ELR (cell line): ENCODE measurements at places on chromosomes 4 and X.
A peak's percentile ranks its signal among the peaks of the same experiment; 100 is the strongest.

- no peak for DNase-seq
Observed at GRCh38 chrX:19863212-19863856, 24.1 kb downstream of the SH3KBP1 start.

DNA sequence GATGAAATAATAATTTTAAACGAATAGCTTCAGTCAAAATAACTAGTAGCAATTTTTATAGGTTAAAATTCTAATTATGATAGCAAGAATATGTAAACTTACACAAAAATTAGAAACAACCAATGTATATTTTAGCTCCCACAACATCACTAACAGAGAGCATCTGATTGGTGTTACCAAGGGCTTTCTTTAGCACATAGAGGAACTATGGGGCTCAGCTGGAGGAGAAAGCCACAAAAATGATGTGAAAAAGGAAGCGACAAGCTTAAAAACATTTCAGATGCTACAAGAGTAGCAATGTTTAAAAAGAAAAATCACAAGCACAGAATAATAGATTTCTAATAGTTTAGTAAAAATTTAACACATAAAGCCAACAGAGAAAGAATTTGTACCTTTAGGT, 56.3 kb downstream of the ATP8A1 start:
- DNase-seq = no peak

DNA sequence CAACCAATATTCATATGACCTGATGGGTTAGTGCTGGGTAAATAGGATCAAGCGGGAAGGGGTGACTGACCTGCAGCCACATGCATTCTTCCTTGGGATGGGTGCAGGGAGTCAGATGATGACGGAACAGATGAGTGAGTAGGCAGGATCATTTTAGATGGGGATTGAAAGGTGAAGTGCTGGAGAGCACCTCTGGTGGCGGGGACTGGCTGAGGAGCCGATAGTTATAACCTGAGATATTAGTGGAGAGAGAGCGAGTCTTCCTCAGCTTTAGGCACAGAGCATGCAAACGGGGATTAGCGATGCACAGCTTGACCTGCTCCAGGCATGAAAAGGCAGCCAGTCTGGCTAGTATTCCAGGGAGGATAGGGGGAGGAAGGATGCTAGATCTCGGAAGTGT, 99.1 kb downstream of the AFF1 start:
- no peak for DNase-seq

- DNase-seq = peak; percentile 25
Observed at GRCh38 chrX:24357106-24357505, 3.3 kb upstream of the SUPT20HL1 start.

GRCh38 chrX:138020941-138021340, 455.0 kb downstream of the ZIC3 start:
- no peak for DNase-seq

DNA sequence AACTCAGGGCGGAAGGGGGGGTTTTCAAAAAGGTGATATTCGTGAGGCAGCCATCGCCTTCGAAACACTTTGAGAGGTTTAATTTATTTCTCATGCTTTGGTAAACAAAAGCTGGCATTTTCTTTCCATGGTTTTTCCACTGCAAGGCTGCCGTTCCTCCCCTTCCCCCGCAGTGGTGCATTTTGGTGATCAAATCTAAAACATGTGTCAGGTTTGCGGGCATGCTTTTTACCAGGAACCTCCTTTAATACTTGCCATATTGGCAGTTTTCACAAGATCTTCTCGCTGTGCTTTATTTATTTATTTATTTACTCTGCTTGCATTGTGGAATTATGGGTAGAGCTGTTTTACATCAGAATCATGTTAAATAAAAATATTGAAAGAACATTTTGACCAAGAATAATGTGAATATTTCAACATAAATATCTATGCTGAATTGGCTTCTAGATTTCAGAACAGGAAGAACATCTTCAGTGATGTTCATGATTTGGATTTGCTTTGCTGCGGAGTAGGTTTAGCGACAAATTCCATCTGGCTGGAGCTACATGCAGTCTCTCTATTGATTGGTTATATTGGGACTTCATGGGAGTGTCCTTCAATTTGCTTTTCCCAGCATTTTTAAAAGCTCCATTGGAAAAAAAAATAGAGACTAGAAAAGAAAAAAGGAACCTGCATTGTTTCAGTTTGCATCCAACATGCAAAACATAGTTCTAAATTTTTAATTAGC, 54.4 kb downstream of the STOX2 start:
- no peak for DNase-seq

DNA sequence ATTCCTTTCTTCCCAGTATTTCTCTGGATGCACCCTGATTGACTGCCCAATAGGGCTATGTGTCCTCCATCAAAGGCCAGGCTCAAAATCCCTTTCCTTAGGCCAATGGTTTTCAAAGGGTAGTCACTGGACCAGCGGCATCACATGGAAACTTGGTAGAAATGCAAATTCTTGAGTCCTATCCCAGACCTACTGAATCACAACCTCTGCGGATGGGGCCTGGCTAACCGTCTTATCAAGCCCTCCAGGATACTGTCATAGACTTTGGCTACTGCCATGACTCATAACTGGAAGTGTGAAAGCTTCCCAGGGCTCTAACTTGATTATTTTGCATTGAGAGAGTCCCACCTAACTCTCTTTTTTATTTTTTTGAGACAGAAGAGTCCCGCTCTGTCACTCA, 71.9 kb upstream of the TFDP3 start:
- DNase-seq = no peak

- DNase-seq = peak; percentile 11
Observed at GRCh38 chr4:44674471-44674870, 3.7 kb upstream of the GUF1 start.

DNA sequence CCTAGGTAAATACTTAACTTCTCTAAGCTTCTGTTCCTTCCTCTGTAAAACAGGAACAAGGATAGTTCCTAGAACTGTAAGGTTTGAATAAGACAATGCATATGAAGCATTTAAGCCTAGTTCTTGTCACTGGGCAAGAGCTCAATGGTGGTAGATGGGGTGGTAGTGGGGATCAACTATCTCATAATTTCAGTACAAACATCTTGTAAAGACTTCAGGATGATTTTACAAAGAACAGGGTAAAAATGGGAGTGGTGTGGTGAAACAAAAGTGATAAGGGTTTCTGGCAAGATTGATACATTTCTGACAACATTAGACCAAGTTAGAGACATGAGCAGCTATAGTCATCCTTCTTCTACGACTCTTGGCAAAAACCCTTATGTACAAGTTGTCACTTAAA, 137.8 kb downstream of the SCFD2 start:
- no peak for DNase-seq

GRCh38 chr4:83609365-83609764, 73.5 kb downstream of the GPAT3 start:
- no peak for DNase-seq

DNA sequence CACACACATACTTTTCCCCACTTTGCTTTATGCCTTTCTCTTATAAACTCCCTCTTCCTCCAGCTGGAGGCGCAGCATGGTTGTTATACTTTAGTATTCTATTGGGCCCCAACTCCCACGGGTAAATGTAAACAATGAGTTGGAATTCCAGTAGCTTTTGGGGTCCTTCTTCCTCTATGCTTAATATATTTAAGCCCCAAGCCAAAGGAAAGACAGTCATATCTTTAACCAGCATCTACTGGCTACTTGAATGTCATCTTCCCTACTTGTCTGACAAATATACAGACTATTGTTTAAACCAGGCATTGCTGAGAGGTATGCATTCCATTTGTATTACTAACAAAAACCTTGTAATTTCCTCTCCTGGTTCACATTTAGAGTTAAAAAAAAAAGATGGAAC, 72.9 kb downstream of the WDR19 start:
- peak; percentile 93 for DNase-seq

DNA sequence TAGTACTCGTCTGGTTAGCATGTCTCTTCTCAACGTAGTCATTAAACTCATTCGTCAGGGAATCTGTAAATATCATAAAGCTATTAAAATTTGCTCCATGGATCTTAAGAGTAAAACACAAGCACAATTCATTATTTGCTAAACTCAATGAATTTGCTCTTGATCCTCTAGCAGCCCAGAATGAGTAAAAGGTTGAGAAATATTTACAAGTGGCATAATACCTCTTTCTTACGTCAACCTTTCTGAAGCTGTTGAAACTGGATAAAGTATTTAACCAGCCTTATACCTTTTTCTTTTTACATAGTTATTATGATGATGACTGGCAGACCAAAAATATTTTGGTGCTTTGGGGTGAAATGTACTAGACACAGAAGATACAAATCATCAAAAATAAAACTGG, 66.9 kb downstream of the LUZP4 start:
- no peak for DNase-seq

DNA sequence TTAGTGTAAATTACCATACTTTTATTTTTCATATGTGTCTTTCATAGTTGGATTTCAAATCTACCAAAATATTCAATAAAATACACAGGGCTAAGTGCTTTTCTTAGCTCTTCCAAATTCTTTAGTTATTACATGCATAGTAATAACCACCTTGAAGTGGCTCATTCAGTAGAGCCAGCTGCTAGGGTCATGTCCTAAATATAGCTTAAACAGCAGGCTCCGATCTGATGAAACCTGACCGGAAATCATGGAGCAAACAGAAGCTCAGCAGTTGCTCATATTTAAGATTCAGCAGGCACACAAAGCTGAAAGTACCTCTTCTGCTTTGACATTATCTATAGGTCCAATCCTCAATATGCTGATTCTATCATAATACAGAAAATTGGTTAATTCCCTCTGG, 1470.4 kb downstream of the ADGRL3 start:
- peak; percentile 31 for DNase-seq

GRCh38 chr4:101938836-101939235, 148.3 kb downstream of the BANK1 start:
- no peak for DNase-seq

GRCh38 chr4:163269869-163270268, 62.5 kb downstream of the NPY1R start:
- no peak for DNase-seq

DNA sequence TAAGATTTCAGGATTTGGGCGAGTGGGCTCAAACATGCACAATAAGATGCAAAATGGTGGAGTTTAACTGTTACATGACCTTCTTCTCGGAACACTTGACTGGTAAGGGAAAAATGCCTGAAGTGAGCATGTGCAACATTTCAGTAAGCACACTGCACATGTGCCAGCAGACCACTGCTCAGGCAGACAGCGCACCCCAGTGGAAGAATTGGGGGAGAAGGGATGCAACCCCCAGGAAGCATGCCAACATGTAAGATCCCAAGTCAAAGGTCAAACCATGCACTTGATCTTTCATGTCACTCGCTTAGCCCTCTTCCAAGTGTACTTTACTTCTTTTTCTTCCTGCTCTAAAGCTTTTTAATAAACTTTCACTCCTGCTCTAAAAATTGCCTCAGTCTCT, 256.3 kb downstream of the CENPC start:
- peak; percentile 22 for DNase-seq

DNA sequence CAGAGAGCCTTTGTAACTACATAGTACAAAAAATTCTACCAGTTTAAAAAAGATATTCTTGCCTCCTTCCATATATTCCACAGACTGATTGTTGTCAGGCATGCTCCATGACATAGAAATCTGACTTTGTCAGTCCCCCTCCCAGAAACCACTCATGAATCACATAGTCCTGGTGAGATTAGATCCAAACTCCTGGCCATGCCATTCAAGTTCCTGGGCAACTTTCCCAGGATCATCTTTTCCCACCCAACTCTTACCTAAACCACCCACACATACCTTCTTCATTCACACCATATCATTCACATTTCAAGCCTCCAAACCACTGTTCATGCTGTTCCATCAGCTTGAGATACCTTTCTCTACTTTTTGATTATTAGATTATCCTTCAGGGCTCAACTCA, 46.4 kb downstream of the SLC16A2 start:
- DNase-seq = no peak

DNA sequence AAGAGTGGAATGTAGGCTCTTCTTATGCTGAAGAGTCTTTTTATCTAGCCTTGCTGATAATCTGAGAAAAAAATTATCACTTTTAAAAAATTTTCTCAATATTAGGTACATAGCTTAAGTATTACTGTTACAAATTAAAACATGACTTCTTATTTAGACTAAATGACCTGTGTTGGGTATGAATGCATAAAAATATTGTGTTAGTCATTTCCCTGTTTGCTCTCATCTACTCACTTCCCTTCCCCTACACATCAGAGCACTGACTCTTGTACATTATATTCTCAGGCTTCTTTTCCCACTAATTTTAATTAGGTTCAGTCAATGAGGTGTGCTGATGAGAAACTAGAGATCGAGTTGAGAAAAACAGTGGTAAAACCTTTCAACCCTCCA, 881.0 kb downstream of the PCDH18 start:
- DNase-seq = peak; percentile 68

DNA sequence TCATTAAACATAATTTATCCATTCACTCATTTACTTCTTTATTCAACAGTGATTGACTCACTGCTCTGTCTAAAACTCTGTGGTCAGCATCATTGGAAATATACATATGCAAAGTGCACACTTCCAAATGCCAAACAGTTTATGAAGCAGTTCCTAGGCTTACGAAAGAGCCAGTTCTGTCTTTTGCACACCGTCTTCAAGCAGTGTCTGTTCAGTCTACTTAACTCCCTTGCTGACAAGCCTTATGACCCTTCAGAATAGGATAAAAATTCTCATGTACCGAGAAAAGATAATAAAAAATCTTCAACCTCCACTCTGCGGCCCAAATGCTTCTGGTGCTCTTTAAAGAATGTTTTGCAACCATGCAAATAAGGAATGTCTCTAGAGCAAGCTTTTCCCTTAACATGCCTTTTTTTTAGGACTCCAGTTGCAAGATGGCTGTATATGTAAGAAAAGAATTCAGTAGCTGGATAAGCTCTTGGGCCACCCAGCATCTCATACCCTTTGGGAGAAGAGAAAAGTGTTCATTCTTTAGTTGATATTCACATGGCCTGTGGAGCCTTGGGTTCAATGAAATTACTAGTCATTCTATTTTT, 1037.0 kb upstream of the SLIT2 start:
- no peak for DNase-seq
